ENCODE measurements at places on chromosomes 6 and 20. TPM values are rescaled to one million over a fixed set of nuclear protein-coding genes. Genes with fewer than 3 reads are reported as not detected.

GRCh38 chr20:61459266-61459665 is 207.2 kb downstream of the CDH4 start:
- no peak for DNase-seq

- DNase-seq = no peak
Observed at GRCh38 chr6:167590193-167590592, 236.5 kb upstream of the AFDN start.

DNA sequence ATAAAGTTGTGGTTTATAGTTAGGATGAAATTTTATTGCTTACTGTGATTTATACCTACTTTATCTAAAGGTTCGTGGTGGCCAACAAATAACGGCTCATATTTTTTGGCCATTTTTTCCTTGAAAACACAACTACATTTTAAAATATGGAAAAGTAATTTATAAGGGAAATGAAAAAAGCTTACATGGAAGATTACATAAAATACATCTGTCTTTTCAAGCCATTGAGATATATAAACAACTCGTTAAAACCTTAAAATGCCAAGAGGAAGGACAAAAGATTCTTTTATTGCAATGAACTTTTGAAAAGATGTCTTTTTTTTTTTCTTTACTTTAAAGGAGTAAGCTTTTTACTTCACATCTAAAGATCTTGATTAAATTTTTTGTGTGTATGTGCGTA is 55.4 kb upstream of the EYA4 start:
- no peak for DNase-seq

GRCh38 chr20:62330576-62331317 is 27.9 kb downstream of the ADRM1 start:
- no peak for DNase-seq

DNA sequence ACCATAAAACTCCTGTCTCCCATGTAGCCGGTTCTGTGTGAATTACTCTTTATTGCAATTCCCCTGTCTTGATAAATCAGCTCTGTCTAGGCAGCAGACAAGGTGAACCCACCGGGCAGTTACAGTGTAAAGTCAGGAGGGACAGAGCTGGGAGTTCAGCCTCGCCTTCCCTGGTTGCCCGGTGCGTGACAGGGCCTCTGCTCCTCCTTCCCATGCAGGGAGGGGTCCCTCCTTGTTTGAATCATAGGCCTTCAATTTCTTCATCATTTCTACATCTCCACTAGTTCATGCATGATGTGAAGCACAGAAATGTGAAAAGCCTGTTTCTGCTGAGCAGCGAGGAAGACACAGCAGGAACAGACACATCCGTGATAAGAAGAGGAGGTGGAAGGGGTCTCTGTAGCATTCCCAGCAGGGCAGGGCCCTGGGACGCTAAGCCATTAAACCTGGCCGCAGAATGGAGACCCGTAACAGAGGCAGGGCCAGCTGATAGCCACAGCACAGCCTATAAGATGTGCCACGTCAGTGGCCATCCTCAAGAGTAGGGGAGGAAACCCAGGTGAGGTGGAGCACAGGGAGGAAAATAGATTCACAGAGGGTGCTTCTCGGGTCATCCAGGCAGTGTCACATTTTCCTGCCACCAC is 106.7 kb upstream of the CST7 start:
- DNase-seq = no peak

DNA sequence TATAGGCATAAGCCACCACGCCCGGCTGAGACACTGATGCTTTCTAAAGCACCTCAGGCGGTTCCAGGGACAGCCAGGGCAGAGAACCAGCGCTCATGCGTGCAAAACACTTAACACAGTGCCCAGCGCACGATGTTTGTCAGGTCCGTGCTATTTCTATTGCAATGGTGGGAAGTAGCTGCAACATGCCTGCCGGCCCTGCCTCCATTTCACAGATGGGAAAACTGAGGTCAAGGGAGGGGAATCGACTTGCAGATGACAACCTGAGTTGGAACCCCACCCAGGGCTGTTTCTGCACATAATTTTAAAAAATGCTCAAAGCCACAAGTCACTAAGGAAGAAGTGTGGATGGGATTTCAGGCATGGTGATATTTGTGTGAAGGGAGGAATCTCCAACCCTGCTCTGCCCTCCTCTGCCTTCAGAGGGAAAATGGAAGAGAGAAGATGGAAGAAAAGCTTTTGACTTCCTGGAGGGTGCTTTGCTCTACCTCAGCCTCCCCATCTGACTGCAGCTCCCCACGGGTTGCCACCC is 39.9 kb downstream of the KIAA1755 start:
- no peak for DNase-seq

- DNase-seq = peak; percentile 85
Observed at GRCh38 chr6:84581494-84582259, 182.7 kb downstream of the TBX18 start.

DNA sequence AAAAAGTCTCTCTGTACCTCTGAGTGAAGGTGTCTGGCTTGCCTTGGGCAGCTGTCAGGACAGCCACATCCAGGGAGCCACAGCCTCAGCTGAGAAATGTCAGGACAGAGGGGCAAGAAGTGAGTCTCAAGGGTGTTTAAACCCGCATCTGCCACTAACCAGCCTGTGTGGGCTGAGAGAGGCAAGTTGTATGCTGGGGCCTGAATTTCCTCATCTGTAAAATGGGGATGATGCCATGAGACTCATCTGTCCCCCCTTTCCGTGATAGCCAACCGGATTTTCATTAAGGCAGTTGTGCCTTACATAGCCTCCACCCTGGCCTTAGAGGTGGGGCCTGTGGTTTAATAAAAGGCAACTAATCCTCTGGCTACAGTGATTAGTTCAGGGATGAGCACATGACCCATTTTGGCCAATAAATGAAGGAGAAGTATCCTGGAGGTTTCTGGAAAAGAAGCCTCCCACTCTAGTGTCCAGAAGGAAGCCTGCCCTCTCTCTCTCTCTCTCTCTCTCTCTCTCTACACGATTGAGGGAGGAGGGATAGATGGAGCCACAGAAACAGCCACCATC is 79.3 kb downstream of the BMP7 start:
- DNase-seq = peak; percentile 37

- DNase-seq = no peak
Observed at GRCh38 chr20:51373713-51374455, 168.6 kb downstream of the NFATC2 start.

- DNase-seq = peak; percentile 78
Observed at GRCh38 chr6:43842231-43842794, 72.3 kb downstream of the VEGFA start.

- DNase-seq = no peak
Observed at GRCh38 chr6:132973514-132973993, 159.2 kb downstream of the RPS12 start.

- no peak for DNase-seq
Observed at GRCh38 chr20:38727607-38728190, 3.4 kb downstream of the SLC32A1 start.

- peak; percentile 85 for DNase-seq
Observed at GRCh38 chr20:17557675-17558006, 12.2 kb upstream of the DSTN start.

GRCh38 chr20:23923891-23924435 is 44.4 kb upstream of the CST5 start:
- DNase-seq = no peak

DNA sequence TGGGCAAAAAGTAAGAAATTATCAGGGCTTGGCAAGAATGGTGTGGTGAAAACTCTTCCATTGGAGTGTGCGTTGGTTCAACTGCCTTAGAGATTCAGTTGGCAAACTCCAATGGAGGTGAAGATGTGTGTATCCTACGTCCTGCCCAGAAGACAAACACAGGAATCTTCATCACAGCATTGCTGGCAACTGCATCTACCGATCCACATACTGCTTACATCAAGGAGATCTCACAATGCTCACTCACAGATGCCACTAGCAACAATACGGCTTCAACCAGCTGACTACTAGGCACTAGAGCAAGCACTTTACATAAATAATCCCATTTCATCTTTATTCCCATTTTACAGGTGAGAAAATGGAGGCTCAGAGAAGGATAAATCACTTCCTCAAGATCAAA is 10.0 kb upstream of the SPO11 start:
- DNase-seq = no peak

- peak; percentile 43 for DNase-seq
Observed at GRCh38 chr20:58458342-58459057, 56.7 kb downstream of the APCDD1L start.

DNA sequence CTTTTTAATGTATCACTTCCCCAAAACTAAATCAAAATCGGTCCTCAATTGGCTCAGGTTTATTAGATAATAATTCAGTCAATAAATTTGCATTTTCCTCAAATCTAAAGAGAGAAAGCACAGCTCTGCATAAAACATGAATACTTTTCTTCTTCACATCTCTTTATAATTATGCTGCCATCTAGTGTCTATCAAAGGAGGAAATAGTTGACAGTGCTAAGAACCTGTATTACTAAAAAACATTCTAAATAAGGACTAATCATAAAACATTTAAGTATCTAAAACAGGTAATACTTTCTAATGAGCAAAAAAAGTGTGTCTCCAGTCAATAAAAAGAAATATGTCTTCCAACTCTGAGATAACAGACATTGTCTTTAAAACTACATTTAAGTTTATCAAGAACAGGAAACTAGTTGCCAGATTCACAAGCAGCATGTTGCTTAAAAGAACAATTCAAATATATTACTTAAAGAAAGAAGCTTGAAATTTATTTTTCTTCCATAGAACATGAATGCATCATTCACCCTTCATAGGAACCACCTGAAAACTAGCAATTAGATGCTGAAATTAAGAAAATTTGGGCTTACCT is 56.5 kb upstream of the DST start:
- DNase-seq = peak; percentile 36

DNA sequence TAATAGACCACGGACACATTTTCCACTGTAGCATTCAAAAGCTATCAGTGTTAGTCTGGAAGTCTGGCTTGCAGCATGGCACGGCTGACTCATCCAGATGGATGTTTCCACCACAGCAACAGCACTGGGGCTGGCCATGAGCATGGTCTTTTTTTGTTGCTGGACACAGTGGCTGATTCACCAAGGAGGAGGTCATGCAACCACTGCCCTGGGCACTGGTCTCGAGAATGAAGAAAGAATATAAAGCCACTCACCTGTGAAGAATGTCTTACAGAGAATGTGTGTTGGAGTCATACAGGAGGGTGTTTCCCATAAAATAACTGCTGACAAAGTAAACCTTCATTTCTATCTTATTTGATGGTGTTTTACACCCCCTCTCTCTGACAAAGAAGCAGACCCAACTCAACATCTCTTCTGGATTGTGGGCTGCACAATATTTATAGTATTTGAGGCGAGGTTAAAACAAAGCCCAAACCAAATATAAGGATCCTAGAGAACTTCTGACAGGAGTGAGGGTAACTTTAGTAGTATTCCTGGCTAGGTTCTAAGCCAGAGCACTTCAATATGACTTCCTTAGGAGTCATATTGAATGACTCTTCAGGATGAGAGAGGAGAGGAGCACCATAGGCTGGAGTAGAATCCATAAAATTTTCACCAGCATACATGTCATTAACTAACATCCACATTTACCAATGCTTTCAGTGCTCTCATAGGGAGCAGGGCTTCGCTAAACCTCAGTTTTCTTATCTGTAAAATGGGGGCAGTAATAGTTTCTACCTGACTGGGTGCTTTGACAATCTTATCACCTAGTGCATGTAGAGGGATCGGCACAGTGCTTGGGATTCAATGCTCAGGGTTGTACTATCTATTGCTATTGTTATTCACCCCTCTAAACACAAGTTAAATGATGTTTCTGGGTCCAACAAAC is 121.4 kb downstream of the KIF13A start:
- DNase-seq = peak; percentile 98

DNA sequence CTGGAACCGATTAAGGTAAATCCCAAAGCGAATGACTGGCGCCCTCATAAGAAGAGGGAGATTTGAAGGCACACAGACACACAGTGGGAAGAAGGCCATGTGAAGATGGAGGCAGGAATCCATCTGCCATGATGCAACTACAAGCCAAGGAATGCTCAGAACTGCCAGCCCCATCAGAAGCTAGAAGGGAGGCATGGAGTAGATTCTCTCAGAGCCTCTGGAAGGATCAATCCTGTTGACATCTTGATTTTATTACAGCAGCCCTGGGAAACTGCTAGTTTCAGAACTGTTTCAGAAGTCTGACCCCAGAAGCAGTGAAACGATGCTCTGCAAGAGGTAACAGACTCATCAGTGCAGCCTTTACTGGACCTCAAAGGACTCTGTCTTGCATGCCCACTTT is 103.5 kb upstream of the GPR6 start:
- DNase-seq = no peak

DNA sequence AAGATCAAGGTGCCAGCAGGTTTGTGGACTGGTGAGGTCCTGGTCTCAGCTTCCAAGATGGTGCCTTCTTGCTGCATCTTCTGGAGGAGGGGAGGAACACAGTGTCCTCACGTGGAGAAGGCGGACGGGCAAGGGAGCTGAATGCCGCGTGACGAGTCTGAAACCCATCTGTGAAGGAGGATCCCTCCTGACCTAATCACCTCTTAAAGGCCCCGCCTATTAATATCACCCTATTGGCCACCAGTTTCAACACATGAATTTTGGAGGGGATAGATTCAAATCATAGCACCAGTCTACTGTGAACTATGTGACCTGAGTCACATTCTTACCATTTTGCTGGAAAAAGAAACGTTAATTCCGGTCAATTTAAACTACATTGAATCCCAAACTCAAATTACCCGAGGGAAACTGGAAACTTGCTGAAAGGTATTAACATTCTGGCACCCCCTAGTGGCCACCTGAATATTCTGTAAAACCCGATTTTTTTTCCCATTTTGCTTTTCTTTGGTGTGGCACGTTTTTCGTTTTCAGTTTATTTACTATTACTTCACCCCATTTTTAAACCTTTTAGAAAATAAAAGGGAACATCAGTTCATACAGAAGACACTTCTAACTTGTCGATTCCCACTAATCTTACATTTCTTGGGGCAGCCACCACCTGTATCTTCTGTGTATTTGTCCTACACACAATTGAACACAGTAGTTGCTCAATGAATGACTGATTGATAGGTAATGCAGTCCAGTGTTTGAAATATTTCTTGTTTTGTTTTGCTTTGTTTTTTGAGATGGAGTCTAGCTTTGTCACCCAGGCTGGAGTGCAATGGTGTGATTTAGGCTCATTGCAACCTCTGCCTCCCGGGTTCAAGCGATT is 17.9 kb upstream of the CCDC170 start:
- DNase-seq = peak; percentile 80

DNA sequence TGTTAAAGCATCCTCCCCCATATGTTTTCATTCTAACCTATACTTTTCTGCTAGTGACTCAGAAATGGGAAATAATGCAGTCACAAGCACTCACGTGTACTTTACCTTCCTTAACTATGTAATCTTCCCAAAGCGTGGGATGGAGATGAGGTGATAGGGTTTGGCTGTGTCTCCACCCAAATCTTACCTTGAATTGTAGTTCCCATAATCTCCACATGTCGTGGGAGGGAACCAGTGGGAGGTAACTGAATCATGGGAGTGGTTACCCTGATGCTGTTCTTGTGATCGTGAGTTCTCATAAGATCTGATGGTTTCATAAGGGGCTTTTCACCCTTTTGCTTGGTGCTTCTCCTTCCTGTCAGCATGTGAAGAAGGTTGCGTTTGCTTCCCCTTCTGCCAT is 35.4 kb downstream of the AGPAT4 start:
- no peak for DNase-seq

GRCh38 chr6:168210239-168211105 is 109.1 kb downstream of the DACT2 start:
- DNase-seq = no peak

CCM2L gene
- total RNA-seq = not detected

WFDC10B gene
- total RNA-seq = 0.88 TPM

TNFRSF6B gene
- 0.36 TPM for total RNA-seq

TMEM200A gene
- total RNA-seq = 30.9 TPM

ZKSCAN3 gene
- total RNA-seq = 3.9 TPM

SLA2 gene
- total RNA-seq = not detected

PLCB4 gene
- 5.3 TPM for total RNA-seq

C6orf47 gene
- 18.6 TPM for total RNA-seq

ATP9A gene
- total RNA-seq = 18.7 TPM

SLC24A3 gene
- 9.6 TPM for total RNA-seq

TBXT gene
- not detected for total RNA-seq

DSP gene
- total RNA-seq = under 0.01 TPM

CD24 gene
- 1.9 TPM for total RNA-seq

All from RPMI7951 (cell line).